Activated T-helper 1 cell treated with anti-CD3 and anti-CD28 coated beads, Interleukin-12 subunit alpha, Interleukin-12 subunit beta, Interleukin-2, Interleukin-4 antibody, amounts not matched to agents 30 ng/mL and 10 ng/mL and 1 ng/mL, durations not matched to agents 14 hours and 24 hours and 36 hours (primary cell): ENCODE measurements at places on chromosomes 4 and X. TPM values are rescaled to one million over a fixed set of nuclear protein-coding genes. Genes with fewer than 3 reads are reported as not detected.

PCSK1N gene
- total RNA-seq: 0.36 and 0.42 TPM in 2 replicates

HSFX3 gene
- total RNA-seq: not detected in 2 replicates

CRMP1 gene
- not detected in 2 replicates for total RNA-seq

PDGFC gene
- not detected in 2 replicates for total RNA-seq

LANCL3 gene
- total RNA-seq: 0.29 and 0.49 TPM in 2 replicates

GLRA2 gene
- not detected in 2 replicates for total RNA-seq

ANK2 gene
- total RNA-seq: 2.9 and 3.1 TPM in 2 replicates

MFAP3L gene
- 0.47 TPM in 2 replicates for total RNA-seq

CXCL5 gene
- total RNA-seq: not detected in 2 replicates

GJB1 gene
- not detected in 2 replicates for total RNA-seq

AMOT gene
- total RNA-seq: 1.3 and 1.9 TPM in 2 replicates

CABS1 gene
- not detected in 2 replicates for total RNA-seq

TMSB15A gene
- not detected in 2 replicates for total RNA-seq

FMR1NB gene
- not detected in 2 replicates for total RNA-seq

PLK4 gene
- total RNA-seq: 40.7 and 41.2 TPM in 2 replicates

SLC10A4 gene
- 0.10 TPM in 1 of 2 replicates, not detected in the other for total RNA-seq

ETDA gene
- total RNA-seq: not detected in 2 replicates

CT45A5 gene
- total RNA-seq: not detected in 2 replicates

SYP gene
- total RNA-seq: 2.9 and 3.3 TPM in 2 replicates

RIPPLY1 gene
- not detected in 2 replicates for total RNA-seq

PDGFRA gene
- 0.24 and 0.47 TPM in 2 replicates for total RNA-seq

NDST3 gene
- not detected in 2 replicates for total RNA-seq
